ENCODE measurements at places on chromosomes 5 and 9.

- no peak for DNase-seq
Measured at GRCh38 chr9:72338631-72339030, 26.4 kb downstream of the ZFAND5 start.

DNA sequence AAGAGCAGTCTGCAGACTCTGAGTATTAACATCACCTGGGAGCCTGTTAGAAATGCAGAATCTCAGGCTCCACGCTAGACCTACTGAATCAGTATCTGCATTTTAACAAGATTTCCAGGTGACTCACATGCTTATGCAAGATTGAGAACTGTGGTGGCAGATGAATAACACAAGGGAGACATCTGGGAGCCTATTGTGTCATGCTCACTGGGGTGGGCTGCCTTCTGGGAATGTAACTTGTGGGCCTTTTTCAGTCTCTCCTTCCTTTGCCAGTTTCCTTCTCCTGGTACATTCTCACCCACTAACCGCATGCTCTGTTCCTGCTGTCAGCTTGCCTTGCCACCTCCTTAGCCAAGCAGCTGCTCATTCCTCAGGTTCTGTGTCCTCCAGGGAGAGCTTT, 176.6 kb upstream of the C9orf72 start:
- no peak for DNase-seq

DNA sequence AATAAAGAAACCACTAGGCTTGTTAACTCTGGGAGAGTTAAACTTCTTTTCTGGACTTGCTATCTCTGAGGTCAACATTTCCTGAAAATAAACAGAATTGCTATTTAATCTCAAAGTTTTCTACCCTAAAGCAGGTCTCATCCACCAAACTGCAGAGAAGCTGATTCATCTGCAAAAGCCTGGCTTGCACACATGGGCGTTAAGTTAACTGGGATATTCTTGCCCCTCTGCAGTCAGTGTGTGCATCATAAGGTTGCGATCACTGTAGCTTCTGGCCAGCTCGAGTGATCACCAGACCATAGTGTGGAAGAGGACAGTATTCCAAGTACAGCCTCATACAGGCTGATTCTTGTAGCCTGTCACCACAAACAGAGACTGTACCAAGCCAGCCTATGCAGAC, 99.2 kb downstream of the SPOCK1 start:
- DNase-seq = no peak

- no peak for DNase-seq
Measured at GRCh38 chr5:1495525-1495897, 28.2 kb downstream of the LPCAT1 start.

- no peak for DNase-seq
Measured at GRCh38 chr5:180463216-180463900, 30.8 kb upstream of the CNOT6 start.

DNA sequence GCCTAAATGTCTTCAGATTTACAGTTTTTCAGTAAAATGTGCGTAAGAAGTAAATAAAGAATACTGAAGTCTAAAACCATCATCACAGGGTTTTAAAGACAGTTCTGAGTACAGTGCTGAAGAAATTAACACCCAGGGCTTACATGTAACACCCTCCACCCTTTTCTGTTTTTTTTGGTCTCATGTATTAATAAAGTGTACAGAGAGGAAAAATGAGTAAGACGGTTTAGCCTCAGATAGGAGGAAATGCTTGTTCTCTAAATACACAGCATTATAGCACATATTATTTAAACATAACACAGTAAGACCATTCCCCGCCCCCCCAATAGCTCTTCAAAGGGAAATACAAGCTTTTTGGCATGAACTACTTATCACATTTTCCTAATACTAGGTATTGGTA, 119.3 kb downstream of the CHSY3 start:
- DNase-seq = no peak

- DNase-seq = no peak
Measured at GRCh38 chr5:9466697-9467096, 79.2 kb downstream of the SEMA5A start.

DNA sequence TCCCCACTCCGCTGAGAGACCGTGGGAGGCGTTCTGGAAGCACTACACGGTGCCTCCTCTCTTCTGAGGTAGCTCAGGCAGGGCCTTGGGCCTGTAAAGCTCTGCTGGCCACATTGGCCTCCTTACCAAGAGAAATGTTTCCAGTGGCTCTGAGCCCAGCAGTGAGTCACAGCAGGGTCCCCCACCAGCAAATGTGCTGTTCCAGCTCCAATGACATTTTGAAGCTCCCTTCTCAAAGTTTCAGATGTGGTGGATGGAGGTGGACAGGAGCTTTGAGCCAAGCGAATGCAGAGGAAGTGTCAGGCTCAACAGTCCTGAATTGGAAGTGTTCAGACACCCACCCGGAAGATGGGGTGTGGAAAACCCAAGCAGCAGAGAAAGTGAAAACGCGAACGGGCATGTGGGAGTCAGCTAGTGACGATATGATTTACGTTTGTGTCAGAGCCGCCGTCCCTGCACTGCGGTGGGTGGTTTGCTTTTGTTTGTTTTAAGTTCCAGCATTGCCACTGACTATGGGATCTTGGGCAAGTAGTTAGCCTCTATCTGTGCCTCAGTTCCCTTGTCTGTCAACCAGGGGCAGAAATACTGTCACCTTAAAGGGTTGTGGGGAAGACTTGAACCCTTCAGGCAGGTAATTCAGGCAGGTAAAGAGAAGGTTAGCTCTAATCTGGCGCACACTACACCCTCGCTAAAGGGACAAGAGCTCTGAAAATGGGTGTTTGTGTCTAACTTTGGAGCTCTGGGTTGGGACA, 38.2 kb downstream of the C5orf15 start:
- DNase-seq = peak; percentile 48

- no peak for DNase-seq
Measured at GRCh38 chr9:107460153-107461023, 29.2 kb downstream of the KLF4 start.

DNA sequence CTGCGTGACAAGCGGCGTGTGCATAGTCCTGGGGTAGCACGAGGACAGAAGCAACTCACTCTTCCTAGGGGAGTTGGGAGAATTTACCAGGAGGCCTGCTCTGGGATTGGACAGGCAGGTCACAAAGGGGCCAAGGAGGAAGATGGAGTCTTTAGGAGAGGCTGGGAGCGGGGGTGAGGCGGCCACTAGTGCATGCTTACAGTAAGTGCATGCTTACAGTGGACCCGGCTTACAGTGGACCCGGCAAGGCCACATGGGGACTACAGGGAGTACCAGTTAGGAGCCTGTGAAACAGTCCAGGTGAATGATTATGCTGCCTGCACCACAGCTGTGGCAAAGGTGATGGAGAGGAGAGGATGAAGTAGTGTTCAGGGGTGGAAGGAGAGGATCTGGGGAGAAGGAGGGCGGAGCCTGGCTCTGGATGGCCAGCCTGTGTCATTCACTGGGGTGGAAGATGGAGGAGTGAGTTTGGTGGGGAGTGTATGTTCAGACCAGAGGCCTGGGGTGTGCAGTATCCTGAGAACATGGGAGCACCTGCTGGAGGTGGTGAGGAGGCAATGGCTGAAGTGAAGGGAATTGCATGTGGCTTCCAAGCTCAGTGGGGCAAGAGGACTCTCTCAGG, 78.7 kb downstream of the CRB2 start:
- DNase-seq = no peak

DNA sequence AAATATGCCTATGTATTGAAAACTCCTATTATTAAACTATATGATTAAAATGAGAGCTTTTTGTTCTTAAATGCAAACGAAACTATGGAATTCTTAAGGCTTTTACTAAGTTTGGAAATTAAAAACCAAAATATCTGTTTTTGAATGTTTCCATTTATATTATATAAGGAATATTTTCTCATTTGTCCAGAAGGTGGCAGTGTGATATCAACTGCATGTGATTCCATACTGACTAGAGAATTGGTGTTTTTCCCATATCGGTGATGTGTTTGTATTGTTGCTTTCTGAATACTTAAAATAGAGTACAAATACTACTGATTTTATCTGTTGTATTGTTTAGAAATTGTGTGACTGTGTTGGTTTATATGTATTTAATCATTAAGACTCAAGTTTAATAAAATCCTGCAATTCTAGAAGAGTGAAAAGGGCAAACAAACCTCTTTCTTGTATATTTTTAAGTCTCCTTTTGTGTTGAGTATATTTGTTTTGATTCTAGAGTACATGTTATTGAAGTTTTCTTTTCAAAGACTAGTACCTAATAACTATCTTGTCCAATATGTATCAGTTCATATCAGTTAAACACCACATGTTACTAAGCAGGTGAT, 320.8 kb downstream of the CCDC171 start:
- DNase-seq = no peak

DNA sequence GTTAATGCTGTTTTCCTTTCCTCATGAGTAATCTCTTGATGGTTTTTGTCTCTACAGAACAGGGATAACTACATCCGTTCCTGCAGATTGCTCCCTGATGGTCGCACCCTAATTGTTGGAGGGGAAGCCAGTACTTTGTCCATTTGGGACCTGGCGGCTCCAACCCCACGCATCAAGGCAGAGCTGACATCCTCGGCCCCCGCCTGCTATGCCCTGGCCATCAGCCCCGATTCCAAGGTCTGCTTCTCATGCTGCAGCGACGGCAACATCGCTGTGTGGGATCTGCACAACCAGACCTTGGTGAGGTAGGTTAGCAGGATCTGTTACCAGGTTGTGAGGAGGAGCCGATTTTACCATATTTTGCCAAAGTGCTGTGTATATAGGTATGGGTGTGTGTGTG, 148.2 kb downstream of the TLE4 start:
- no peak for DNase-seq

DNA sequence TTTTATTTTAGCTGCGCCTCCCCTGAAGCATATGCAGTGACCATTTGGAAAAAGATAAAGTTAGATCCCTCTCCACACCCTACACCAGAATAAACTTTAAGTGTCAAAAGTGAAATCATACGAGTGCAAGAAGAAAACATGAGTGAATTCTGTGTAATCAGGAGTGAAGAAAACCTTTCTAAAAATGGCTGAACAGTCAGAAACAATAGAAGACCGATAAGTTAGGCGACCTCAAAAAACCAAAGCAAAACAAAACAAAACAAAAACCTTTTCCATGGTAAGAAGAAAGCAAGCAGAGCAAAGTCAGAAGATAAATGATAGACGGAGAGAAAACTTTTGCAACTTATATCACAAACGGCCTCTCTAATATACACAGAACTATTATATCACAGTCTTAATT, 16.6 kb upstream of the TSC1 start:
- no peak for DNase-seq

GRCh38 chr9:109977521-109977920, 197.5 kb downstream of the PALM2AKAP2 start:
- DNase-seq = no peak

- DNase-seq = no peak
Measured at GRCh38 chr9:103881419-103881818, 212.7 kb upstream of the SMC2 start.

- no peak for DNase-seq
Measured at GRCh38 chr9:130689572-130689936, 4.0 kb upstream of the EXOSC2 start.

- DNase-seq = no peak
Measured at GRCh38 chr5:173490681-173491080, 125.8 kb downstream of the BOD1 start.

GRCh38 chr5:170332058-170332457, 34.5 kb upstream of the LCP2 start:
- no peak for DNase-seq

DNA sequence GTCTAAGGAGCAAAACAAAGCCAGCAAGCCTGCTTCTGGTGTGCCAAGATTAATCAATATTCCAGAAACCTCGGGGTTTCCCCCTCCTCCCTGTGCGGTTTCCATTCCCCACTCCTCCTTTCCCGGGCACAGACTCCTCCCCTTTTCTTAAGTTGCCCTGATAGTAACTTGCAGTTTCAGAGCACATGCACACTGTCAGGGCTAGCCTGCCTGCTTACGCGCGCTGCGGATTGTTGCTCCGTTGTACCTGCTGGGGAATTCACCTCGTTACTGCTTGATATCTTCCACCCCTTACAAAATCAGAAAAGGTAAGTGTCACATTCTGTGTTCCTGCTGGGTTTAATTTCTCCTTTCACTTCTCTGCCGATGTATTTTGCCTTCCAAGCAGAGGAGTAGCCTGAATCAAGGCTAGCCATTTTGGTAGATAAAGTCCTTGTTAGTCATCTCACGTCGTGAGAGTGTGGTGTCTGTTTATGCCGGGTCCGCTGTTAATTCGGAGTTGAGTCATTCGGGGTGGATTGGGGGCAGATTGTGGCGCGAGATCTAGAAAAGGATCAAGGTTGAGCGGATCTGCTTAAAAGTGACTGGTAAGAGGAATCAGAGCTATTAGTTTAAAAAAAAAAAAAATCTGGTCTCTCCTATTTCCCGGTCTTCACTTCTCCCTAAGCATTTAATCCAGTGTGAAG, at the start of gene SLC1A3:
Gene SLC1A3 (plus strand): TSS at position 179 of the 686 bp plus-strand sequence. CDS start 1,818 bp downstream, outside the sequence.
- no peak for DNase-seq

- DNase-seq = no peak
Measured at GRCh38 chr5:113255579-113256386, 179.0 kb downstream of the TSSK1B start.

GRCh38 chr5:73735032-73735734, 109.2 kb downstream of the ARHGEF28 start:
- DNase-seq = no peak

DNA sequence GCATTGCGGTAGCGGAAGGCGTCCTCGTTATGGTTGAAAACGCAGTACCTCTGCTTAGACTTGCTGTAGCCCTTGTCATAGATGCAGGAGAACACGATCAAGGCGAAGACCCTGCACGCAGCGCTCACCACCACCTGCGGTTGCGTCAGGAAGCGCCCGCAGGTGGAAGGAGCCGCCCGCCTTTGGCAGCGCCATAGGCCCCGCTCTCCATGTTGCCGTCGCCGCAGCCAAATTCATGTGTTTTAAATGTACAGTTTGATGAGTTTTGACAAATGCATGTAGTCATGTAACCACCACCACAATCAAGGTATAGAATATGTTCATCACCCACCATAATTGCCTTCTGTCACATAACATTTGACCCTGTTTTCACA, 84.9 kb upstream of the CEP78 start:
- no peak for DNase-seq

DNA sequence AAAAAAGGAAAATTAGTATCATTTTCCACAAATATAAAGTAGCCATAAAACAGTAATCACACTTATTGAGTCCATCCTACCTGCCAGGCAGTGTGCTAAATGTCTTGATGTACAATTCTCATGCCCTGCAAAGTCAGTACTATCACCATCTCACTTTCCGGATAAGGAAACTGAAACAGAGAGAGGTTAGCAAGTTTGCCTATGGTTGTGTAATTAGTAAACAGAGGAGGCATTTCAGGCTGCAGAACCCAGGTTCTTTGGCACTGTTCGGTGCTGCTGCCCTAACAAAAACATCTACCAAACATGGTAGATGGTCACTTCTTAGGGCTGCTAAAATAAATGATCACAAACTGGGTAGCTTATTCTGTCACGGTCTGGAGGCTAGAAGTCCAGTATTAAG, 22.6 kb downstream of the PLAC8L1 start:
- DNase-seq = no peak

All from stimulated activated CD4-positive, alpha-beta T cell treated with anti-CD3 and anti-CD28 coated beads, TNF-alpha, amount 100 ng/mL, for 4 hours (primary cell).